Retinal pigment epithelial cell (primary cell): ENCODE measurements at places on chromosomes 11 and 22.
A peak's percentile ranks its signal among the peaks of the same experiment; 100 is the strongest.

DNA sequence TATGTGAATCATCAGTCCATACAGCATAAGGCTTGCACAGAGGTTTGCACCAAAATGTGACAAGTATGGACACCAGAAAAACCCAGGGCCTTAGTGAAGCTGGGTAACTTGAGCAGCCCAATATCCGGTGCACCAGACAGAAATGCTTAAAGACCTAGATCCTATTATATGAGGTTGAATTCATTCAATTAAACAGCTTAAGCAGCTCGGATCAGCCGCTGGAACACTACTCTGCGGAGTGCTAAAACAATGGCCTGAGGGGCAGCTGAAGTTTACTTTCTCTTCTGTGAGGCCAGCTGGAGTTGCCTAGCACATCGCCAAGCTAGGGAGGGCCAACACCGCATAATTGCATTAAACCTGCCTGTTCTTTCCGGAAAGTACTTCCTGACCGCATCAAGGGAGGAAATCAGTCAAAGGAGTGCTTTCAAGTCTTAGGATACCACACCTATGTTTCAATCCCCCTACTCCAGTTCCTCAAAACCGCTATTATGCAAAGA, 17.0 kb upstream of the FAM181B start:
- DNase-seq, result peak; percentile 88

GRCh38 chr22:39958949-39959639, 1.1 kb upstream of the TMA7B start:
- no peak for DNase-seq

GRCh38 chr11:59872076-59872475, 5.8 kb upstream of the TCN1 start:
- no peak for DNase-seq

DNA sequence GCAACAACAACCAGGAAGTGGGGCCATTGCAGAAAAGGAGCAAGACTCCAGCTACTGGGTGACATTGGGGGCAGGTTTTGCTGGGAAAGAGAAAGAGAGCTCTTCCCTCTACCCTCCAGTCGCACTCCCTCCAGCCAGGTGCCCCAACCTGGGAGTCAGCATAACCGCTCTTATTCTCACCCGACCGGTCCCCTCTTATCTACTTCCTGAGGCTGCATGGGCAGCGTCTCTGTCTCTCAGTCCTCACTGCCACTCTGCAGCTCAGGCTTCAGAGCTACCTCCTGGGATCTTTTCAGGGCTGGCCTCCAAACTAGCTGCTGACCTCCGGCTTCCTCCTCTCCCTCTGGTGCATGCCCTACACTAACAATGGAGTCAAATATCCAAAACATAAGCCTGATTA, 5.1 kb downstream of the ZNF70 start:
- DNase-seq, result no peak

DNA sequence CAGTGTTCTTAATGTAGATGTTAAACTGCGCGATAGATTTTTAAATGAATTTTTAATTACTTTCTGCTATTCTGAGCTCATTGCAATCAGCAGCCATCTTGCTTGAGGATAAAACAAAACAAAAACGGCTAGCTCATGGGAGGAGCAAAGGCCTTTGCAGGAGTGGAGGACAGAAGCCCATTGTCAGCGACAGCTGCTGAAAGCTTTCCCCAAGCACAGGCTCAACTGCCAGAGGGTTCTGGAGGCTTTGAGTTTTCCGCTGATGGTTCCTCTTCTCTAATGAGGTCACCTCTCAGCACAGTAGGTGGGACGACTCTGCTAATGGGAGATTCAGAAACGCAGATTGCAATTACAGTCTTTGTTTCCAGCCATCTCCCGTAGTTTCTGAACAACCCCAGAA, 167.1 kb upstream of the TTC12 start:
- DNase-seq, result no peak
